ENCODE measurements at places on chromosomes 13 and 19. TPM values are rescaled to one million over a fixed set of nuclear protein-coding genes. Genes with fewer than 3 reads are reported as not detected.

C19orf33 gene
- 343 TPM for total RNA-seq

NFIC gene
- 85.5 TPM for total RNA-seq

PDCD2L gene
- 24.4 TPM for total RNA-seq

PRODH2 gene
- not detected for total RNA-seq

KIR2DL1 gene
- not detected for total RNA-seq

PINLYP gene
- total RNA-seq, result not detected

JSRP1 gene
- 0.49 TPM for total RNA-seq

HIF3A gene
- not detected for total RNA-seq

FUT3 gene
- total RNA-seq, result 0.22 TPM

KIR3DL2 gene
- total RNA-seq, result not detected

OR7G1 gene
- not detected for total RNA-seq

TMEM150B gene
- total RNA-seq, result not detected

SIGLEC5 gene
- total RNA-seq, result not detected

PTGER1 gene
- 0.29 TPM for total RNA-seq

GPR180 gene
- 4.9 TPM for total RNA-seq

PSG1 gene
- total RNA-seq, result not detected

ACER1 gene
- not detected for total RNA-seq

TOMM40 gene
- total RNA-seq, result 69.7 TPM

SPRED3 gene
- total RNA-seq, result 9.0 TPM

MYH14 gene
- not detected for total RNA-seq

IGFL2 gene
- 1.3 TPM for total RNA-seq

ZNF625 gene
- total RNA-seq, result not detected

NOTCH3 gene
- total RNA-seq, result 7.7 TPM

NKPD1 gene
- 0.09 TPM for total RNA-seq

GNA15 gene
- 32.9 TPM for total RNA-seq

CLDND2 gene
- total RNA-seq, result 0.79 TPM

HPN gene
- total RNA-seq, result not detected

BEST2 gene
- 0.70 TPM for total RNA-seq

ATP8B3 gene
- 5.6 TPM for total RNA-seq

ZNF541 gene
- not detected for total RNA-seq

SLC25A42 gene
- total RNA-seq, result 3.1 TPM

CAMSAP3 gene
- total RNA-seq, result 6.7 TPM

PBX4 gene
- total RNA-seq, result not detected

STXBP2 gene
- total RNA-seq, result 102 TPM

NDUFB7 gene
- total RNA-seq, result 153 TPM

EDNRB gene
- not detected for total RNA-seq

IZUMO2 gene
- total RNA-seq, result not detected

EPSTI1 gene
- not detected for total RNA-seq

KLK11 gene
- not detected for total RNA-seq

CEACAM8 gene
- total RNA-seq, result not detected

ZNF177 gene
- total RNA-seq, result 0.79 TPM

PLPP2 gene
- total RNA-seq, result 5.4 TPM

ZNF225 gene
- 3.6 TPM for total RNA-seq

DKKL1 gene
- total RNA-seq, result not detected

ZNF439 gene
- not detected for total RNA-seq

HIPK4 gene
- not detected for total RNA-seq

LRRC8E gene
- 11.8 TPM for total RNA-seq
